ENCODE measurements at places on chromosomes 11 and 22.

DNA sequence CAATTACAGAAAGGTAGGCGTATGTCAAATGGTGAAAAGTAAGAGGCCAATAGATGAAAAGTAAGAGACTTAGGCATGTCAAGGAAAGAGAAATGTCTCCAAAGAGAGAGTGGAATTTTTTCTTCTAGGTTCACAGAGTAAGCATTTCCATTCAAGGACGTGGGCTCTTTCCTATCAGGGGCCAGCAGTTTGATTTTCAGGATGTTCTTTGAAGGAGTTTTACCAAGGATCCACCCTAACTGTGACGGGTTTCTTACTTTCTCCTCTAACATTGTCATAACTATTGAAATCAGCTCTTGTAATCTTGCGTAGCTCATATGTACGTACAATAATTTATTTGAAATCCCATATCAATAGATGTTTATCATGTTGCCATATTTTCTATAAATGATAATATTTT is 2112.2 kb upstream of the RAG2 start:
- DNase-seq: no peak

DNA sequence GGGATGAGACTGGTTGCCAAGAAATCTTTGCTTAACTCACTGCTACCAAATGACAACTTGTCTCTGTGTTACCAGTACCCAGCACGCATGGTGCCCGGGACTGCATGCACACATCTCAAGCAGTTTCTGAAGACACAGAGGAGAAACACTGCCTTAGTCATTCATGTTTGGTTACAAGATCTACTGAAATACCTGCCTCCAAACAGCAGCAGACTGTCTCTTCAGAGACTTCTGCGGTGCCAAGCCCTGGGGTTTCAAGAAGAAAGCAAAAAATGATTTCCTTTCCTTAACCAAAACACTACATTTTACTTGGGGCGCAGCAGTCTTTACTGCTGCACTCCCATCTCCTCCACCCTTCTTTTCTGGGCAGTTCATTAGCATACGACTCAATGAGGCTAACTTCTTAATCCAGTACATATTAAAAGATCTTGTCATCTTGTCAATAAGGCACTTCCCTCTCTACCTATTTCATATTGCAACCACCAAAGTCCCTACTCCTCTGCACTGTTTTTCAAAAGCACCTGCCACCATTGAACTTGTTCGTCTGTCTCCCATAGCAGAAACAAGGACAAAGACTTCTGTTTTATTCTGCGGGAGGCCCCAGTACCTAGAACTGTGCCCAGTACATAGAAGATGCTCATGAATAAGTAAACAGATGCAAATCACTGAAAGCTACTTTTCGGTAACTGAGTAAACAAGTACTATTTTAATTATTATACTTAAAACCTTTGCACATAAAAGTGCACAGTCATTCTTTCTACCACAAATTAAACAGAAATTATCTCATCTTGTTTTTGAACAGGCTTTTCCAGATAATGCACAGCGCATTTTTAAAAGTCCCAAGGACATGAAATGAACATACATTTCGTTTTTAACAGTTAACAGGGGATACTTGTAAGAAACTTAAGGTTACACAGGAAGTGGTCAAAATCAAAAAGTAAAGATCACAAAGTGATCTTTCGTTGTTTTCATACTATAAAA is 4.0 kb downstream of the NAP1L4 start:
- no peak for DNase-seq

GRCh38 chr11:2576111-2576510 is 123.7 kb downstream of the KCNQ1OT1 start:
- no peak for DNase-seq

DNA sequence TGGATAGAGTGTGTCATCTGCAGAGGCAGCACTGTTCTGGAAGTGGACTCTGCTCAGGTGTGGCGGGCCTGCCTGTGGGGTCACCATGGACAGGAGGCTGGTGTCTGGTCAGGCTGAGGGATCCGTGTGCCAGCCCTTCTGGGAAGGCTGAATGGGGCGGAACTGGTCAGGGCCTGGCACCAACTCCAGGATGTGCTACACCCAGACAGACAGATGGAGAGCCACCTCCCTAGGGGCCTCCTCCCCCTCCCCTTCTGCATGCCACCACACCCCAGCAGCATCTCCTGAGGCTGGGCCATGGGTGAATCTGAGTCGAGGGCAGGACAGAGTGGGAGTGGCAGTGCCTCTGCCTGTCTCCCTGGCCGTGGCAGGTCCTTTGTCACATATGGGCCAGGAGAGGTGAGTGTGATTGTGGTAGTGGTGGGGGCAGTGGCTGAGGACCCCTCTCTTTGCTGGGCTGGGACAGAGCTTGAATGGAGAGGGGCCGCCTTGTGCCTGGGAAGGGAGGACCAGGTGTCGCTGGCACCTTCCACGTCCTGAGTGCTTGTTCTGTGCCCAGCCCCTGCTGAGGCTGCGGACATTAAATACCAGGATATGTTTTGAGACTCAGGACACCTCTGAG is 29.1 kb downstream of the ST3GAL4 start:
- DNase-seq: no peak

Measured in DMS153 (cell line).